Hematopoietic multipotent progenitor cell (in vitro differentiated cells): ENCODE measurements at places on chromosomes 13 and 19. TPM values are rescaled to one million over a fixed set of nuclear protein-coding genes. Genes with fewer than 3 reads are reported as not detected.
A peak's percentile ranks its signal among the peaks of the same experiment; 100 is the strongest.

DNA sequence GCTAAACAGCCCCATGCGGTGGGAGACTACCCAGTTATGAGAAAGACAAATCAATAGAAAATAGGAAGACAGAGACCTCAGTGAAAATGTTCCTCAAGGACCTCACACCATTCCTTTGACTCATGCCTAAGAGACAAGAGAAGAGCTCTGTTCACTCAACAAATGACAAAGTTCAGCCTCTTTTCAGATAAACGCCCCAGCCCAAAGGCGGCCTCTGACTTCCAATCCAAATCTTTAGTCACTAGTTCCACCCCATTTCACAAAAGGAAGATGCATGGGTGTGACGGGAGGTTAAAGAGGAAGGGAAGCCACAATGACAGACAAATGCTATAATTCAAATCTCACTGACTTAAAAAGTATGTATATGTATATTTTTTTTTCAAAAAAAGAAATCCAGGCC is 8.1 kb downstream of the CARS2 start:
- DNase-seq: no peak

DNA sequence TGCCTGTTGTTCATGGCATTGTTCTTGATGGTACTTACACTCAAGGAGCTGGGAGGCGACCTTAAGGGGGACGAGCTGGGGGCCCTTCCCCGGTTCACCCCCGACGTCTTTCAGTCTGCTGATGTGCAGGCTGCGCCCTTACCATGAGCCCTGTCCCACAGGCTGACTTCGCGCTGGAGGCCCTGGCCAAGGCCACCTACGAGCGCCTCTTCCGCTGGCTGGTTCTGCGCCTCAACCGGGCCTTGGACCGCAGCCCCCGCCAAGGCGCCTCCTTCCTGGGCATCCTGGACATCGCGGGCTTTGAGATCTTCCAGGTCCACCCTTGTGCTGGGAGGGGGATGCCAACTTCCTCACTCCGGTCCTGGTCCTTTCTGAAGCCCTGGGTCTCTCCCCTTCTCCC is 45.4 kb downstream of the MYH14 start:
- no peak for DNase-seq

GRCh38 chr13:48154671-48155070 is 59.8 kb upstream of the MED4 start:
- no peak for DNase-seq

- DNase-seq: no peak
These were observed 50.3 kb upstream of the SIN3B start for GRCh38 chr19:16778796-16779411.

GRCh38 chr13:97192166-97192565 is 30.0 kb upstream of the MBNL2 start:
- no peak for DNase-seq

DNA sequence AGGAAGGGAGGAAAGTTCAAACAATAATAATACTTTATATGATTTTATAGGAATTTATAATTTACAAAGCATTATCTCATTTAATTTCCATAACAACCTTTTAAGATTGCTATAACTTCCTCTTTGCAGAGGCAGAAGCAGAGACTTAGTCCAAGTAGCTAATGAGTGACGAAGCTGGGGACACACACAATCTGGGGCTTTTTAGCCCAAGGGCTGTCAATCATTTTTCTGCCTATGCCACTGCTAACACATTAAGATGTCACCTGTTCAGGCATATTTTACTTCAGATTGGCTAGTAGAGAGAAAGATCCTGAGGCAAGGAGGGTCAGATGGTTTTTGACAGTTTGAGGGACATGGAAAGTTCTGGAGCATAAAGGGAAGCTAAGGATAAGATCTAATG is 12.6 kb downstream of the SCEL start:
- DNase-seq: no peak

DNA sequence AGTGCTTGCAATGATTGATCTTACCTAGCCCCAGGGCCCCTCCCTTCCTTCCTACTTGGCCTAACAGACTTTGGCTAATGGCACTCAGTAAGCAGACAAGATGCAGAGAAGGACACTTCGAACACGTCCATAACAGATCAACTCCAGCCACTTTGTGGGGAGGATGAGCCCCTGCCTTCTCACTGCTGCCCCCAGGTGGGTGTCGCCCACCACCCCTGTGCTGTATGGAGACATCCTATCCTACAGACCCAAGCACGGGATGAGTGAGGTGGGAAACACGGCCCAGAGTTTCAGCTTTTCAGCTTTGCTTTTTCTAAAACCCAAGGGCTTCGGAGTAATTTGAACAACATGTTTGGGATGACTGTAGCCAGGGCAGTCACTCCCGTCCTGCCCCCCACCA is 5.5 kb downstream of the SLC7A1 start:
- no peak for DNase-seq

- peak; percentile 91 for DNase-seq
These were observed at the start of gene REX1BD for GRCh38 chr19:18588611-18589379. Gene REX1BD (plus strand): TSS chr19:18588798. CDS start chr19:18588802, 4 bp downstream.

The LYPD3 gene
- 1.1 TPM for total RNA-seq

The ZNF20 gene
- total RNA-seq: 3.5 TPM

The C13orf42 gene
- not detected for total RNA-seq

The EBI3 gene
- 0.27 TPM for total RNA-seq

The LILRB4 gene
- 0.81 TPM for total RNA-seq
